SK-N-MC (cell line): ENCODE measurements at places on chromosomes 1 and 21.

DNA sequence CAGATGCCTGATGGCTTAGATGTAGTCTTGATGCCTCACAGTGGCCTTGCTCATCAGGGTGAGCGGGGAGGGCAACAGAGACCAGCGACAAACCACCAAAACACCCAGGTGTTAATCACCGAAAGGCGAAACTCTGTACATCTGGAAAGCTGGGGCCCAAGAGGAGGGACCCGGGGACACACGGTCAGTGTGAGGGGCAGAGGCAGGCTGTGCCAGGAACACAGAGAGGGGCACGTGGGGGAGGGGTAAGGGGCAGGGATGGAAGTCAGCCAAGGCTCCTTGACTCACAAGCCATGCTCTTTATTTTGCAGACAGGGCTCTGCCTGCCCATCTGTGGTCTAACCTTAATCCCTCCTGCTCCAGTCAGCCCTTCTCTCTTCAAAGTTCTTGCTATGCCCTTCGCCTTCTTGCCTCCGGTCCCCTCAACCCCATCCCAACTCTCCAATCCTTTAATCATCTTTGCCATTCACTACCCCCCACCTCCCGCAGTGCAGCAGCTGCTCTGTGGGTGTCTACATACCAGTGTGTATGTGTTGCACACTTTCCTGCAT, 4.3 kb downstream of the MEF2D start:
- DNase-seq: no peak

DNA sequence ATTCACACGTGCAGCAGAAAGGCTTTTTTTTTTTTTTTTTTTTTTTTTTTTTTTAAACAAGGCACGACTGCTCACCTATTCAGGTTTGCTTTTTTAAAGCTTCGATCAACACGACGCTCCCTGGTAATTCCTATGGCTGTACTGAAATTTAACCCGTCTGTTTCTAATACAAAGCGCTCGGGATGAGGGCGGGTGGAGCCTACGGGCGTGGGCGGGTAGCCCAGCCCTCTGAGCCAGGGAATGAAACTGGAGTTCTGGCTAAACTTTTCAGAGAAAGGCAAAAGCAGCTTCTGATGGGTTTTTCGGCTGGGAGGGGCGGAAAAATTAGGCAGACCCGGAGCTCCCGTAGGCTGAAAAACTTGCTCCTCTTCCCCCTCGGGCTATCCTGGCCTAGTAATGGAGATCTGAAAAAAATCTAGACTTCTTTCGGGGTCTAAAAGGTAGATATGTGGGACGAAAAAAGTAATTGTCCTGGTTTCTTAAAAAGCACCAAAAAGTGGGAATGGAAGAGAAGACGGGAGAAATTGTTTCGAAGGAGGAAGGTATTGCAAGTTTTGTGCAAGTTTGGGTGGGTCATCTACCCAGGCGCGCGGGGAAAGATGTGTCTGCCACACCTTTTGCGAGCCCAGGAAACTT, 7.4 kb downstream of the NR5A2 start:
- no peak for DNase-seq

- no peak for DNase-seq
These were observed 276.1 kb upstream of the SPAG17 start for GRCh38 chr1:118461154-118461553.

GRCh38 chr1:147723691-147724323, 36.6 kb downstream of the GJA5 start:
- DNase-seq: no peak

DNA sequence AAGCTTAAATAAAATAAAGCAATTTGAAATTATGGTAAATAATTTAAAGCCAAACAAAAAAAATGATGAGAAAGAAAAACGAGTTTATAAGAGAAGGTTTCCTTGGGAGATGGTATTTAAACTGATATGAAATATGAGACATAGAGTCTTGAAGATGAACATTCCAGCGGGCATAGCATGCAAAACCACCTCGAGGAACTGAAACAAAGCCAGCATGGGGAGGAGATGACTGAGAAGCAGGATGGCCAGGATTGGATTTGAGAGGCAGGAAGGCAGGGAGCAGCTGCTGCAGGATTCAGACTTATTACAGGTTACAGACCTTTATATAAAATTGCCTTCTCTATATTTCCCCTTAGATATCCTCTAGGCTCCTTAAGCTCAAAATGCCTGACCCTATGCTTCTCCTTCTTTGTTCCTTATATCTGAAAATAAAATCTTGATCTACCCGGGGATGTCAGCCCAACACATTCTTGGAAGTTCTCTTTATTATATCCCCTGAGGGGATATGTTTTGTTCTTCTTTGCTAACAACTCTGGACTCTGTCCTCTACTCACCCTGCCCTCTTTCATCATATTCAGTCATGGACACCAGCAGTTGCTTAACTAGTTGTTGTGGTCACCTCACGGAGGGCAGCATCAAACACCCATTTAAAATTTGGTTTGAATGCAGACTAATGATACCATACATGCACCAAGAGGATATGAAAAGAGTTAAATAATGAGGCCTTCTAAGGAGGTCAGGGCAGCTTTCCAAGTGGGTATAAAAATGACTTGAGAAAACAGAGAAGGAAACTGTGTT, 719.1 kb upstream of the B3GALT2 start:
- no peak for DNase-seq

GRCh38 chr1:28971980-28972771, 57.8 kb downstream of the EPB41 start:
- DNase-seq: no peak

- no peak for DNase-seq
These were observed 20.6 kb upstream of the BCAR3 start for GRCh38 chr1:93702111-93702827.

DNA sequence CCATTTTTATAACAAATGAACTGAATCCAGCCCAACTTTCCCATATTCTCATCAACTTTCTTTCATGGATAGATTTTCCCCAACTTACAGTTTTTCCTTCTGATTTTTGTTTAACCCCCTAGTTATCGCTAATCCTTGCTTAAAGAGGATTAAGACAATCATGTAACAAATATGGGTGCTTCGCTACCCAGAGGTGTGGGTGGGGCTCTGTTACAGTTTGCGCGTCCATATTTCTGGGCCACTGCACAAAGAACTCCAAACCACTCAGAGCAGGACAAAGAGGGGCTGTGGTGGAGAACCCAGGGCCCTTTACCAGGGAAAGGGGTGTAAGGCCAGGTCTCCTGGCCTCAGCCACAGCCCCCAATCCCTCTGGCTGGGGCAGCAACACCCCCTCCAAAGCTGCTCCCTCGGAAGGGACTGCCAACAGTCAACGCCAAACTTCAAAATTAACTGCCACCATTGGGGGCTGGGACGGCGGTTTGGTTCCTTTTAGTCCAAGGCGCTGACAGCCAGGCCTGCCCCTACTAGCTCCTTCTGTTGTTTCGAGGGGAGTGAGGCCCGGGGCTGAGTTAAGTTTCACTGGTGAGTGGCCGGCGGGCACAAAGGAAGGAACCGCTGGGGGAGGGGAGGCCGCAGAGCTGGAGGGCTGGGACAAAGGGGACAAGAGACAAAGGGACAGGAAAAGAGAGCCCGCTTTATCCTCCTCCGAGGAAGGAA, 27.9 kb downstream of the SSBP3 start:
- no peak for DNase-seq
